ENCODE measurements at places on chromosomes 5 and 9. TPM values are rescaled to one million over a fixed set of nuclear protein-coding genes. Genes with fewer than 3 reads are reported as not detected.
A peak's percentile ranks its signal among the peaks of the same experiment; 100 is the strongest.

GRCh38 chr9:37902796-37903646 lies 906 bp downstream of the SLC25A51 start:
- DNase-seq = no peak

- no peak for DNase-seq
Measured at GRCh38 chr5:173881811-173882575, 6.2 kb upstream of the CPEB4 start.

- peak; percentile 71 for DNase-seq
Measured at GRCh38 chr5:31196309-31196708, 2.8 kb downstream of the CDH6 start.

DNA sequence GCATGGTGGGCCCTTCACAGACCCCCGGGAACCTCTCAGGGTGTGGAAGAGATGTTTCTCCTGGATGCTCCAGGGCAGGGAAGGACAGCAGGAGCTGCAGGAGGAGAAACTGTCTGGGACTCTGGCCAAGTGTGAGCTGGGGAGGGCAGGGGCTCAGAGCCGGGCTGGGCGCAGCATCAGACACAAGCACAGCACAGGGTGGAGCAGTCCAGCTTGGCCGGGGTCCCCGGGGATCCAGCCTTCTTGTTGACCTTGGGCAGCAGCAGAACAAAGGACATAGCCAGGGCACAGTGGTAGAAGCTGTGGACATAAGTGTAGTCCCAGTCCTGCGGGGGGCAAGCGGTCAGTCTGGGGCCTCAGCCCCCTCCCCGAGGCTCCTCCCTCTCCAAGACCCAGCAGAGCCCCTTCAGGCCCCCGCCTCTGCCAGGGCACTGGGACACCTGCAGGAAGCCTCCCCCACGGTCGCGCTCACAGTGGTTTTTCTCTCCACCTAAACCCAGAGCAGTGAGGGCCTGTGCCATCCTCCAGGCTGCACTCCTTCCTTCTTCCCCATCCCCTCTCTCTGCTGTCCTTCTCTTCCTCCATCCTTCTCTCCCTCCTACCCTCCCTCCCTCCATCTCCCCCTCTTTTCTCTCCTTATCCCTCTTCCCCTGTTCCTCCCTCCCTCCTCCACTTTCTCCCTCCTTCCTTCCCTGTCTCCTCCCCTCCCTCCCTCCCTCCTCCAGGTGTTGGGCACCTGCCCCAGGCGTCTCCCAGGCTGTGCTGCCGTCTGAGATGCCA lies 10.1 kb downstream of the MYMK start:
- DNase-seq = peak; percentile 94

DNA sequence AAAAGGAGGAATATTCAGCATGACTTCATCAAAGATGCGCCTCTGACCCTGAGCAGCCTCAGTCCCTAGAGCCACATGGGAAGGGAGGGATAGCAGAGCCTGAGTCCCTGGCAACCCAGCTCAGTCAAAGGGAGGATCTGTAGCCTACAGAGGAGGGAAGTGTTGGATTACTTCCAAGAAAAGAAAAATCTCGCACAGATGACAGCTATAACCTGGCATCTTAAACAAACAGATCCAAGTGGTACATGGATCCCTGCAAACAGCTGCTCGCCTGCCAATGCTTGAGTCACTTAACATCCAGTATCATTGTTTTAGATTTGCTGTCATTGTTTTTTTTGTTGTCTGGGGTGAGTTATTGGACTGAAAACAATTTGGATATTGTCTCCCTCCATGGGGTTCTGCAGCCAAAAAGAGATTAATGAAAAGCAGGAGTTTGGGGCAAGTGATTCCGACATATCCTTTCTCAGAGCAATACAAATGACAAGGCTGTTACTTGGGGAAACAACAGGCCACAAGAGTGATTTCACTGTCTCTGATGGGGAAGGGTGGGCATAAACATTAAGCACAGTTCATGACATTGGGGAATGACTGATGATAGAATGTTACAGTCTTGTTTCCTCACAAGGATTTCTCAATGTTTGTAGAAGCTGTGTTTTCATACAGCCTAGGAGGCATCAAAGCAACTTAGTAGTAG lies 153.5 kb upstream of the KIF2A start:
- no peak for DNase-seq

- DNase-seq = peak; percentile 70
Measured at GRCh38 chr9:36158122-36158521, 11.1 kb upstream of the CCIN start.

GRCh38 chr5:138128334-138128733 lies 10.9 kb downstream of the NME5 start:
- no peak for DNase-seq

DNA sequence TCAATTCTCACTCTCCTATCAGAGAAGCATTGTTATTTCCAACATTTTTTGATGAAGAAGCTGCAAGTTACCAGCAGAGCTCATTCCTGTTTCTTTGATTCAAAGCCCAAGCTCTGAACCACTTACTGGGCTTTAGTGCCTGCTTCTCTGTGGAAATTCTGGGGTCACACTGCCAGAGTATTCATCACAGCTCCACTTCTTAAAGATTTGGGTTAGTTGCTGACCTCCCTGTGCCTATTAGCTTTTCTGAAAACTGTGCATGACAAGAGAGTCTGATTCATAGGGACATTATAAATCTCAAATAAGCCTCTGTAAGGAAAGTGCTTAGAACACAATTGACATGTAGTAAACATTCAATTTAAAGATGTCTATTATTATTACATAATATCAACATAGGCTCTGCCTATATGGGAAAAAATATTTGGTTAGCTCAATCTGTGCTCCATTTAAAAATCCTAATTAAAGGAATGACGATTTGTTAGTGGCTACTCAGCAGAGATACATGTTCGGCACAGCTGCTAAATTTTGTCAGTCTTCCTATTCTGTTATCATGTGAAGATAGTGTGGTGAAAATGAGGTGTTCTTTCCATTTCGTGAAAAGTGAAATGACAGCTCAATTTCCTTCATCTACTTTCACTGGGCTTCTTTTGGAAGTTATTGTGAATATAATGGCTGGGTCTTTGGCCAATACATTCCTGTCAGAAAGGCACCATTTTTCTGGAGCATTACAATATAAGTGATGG lies 293.0 kb downstream of the KCTD16 start:
- peak; percentile 44 for DNase-seq

GRCh38 chr9:136789523-136789937 lies 1.6 kb upstream of the TMEM141 start:
- no peak for DNase-seq

- no peak for DNase-seq
Measured at GRCh38 chr5:43390471-43390870, 21.7 kb downstream of the CCL28 start.

GRCh38 chr5:8184455-8185063 lies 315.6 kb downstream of the MTRR start:
- peak; percentile 9 for DNase-seq

- DNase-seq = no peak
Measured at GRCh38 chr5:138955671-138956295, 80.6 kb upstream of the LRRTM2 start.

DNA sequence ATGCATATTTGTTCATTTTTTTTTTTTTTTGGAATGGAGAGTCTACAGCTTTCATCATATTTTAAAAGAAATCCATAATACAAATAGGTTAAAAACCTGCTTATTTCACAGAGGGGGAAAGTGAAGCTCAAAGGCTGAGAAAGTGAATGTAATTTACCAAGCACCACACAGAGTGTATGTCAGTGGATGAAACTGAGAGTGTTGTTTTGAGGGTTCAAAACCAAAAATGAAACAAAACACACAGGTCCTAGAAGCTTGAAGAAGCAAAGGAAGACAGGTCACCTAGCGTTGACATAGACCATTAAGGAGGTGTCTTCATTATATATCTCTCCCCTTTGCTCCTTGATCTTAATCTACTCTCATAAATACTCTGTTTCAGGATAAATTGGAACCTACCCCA lies 7.5 kb downstream of the NMUR2 start:
- DNase-seq = no peak

- no peak for DNase-seq
Measured at GRCh38 chr5:111548992-111549649, 36.8 kb upstream of the STARD4 start.

DNA sequence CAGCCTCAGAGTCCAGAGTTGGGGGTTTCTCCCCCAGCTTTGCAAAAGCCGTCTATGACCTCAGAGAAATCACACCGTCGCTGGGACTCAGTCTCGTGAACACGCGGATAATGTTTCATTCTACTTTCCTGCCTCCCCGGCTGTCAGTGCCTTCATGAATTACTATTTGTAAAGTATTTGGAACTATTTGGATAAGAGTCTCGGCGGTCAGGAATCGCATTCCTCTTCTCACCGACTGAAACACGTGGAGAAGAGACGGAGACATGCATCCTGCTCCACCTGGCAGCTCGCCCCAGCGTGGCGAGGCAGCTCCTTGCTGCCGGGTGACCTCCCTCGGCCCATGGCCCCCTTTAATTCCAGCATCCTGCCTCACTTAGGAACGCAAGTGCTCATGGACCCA lies 23.9 kb downstream of the IRX2 start:
- DNase-seq = no peak

DNA sequence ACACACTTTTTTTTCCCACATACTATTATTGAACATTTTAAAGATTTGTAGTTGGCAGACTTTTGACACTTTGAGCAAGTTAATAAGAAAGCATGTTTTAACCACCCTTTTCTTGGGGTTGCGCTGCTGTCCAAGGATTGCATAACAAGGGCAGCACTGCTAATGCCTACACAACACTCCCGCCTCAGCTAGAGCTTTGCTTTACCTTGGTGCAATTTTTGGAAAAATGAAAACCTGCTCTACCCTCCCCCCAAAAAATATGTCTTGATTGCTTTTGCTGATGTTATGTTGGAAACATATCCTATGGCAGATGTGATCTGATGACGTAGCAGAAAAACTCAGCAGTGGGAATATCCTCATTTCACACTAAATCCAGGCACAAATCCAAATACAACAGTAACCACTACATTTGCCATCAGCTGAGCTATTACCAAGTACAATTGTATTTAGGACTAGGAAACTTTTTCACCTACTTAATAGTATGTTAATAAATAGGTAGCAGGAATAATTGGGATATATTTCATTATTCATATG lies 51.5 kb downstream of the UBE2R2 start:
- DNase-seq = peak; percentile 71

GRCh38 chr9:114186605-114187289 lies 31.4 kb downstream of the COL27A1 start:
- DNase-seq = no peak

GRCh38 chr9:19160085-19160484 lies 32.8 kb upstream of the PLIN2 start:
- DNase-seq = no peak

DNA sequence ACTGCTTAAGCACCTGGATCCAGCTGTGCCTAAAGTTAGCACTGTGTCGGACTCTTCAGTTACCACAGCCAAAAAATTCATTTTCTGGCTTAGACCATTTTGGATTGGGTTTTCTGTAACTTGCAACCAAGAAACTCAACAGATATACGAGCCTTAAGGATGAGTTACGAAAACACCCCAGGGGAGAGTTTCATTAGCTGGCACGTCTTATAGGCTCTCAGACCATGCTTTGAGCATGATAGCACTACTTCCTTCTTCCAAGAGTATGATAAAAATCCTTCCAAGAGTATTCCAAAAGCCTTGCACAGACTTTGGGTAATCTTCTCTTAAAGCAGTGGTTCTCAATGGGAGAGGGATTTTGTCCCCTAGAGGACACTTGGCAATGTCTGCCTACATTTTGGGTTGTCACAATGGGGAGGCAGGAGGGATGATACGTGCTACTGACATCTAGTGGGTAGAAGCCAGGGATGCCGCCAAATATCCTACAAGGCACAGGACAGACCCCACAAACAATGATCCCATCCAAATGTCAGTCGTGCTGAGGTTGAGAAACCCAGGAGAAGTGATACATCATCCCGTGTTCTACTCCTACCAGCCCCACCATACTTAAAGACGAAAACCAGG lies 64.8 kb downstream of the SMIM23 start:
- peak; percentile 31 for DNase-seq

- DNase-seq = no peak
Measured at GRCh38 chr9:33285502-33285901, 4.8 kb upstream of the NFX1 start.

Gene DMRTA1
- 4.2 TPM for total RNA-seq

Gene PCDHAC2
- 5.2 TPM for total RNA-seq

Gene CDKN2A
- total RNA-seq = 0.54 TPM

Gene ARSI
- 15.4 TPM for total RNA-seq

Gene PCDHB4
- 3.3 TPM for total RNA-seq

Gene LHX6
- 3.2 TPM for total RNA-seq

Gene KIAA0825
- total RNA-seq = 6.2 TPM

Gene BARHL1
- not detected for total RNA-seq

Gene EQTN
- total RNA-seq = 1.5 TPM

Gene NUP155
- 19.1 TPM for total RNA-seq
